ENCODE measurements at places on chromosomes 12 and 14.

DNA sequence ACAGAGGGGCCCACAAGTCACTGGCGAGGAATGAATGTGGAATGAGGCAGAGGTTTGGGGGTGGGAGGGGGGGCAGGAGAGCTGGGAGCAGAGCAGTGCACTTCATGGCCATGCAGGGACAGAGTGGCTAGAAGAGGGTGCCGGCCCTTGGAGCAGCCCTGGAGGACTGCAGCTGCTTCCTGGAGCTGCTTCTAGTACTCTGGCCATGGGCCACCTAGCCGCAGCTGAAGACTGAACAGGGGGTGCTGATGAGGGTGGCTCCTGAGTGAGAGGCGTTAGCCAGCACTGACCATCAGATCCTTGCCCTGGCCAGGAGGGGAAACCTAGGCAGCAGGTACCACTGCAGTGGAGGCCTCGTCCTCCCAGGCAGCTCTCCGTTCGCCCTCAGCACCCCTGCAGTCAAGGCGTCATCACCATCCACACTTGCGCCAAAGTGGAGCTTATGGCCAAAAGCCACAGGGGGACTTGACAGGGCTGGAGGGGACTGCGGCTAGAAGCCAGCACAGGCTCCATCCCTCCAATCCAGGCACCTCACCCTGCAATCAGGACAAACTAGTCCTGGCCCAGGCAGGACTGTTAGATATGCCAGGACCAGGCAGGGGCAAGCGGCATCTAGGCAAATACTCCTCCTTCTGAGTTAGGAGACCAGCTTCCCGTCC is 16.4 kb downstream of the OTUB2 start:
- DNase-seq = no peak

DNA sequence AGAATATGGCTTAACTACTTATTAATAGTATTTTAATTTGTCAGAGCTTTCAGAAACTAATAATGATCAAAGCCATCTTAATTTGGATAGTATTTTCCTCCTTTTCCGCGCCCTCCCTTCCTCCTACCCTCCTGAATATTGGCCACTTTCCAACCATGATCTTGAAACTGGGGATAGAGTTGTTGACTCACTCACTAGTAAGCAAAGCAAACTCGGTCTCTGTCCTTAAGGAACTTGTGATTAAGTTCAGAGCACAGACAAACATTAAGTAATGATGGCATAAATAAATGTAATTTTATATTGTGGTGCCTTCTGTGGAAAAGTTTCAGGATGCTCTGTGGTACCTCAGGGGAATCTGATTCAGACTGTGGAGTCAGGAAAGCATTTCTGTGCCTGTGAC is 75.7 kb downstream of the LRRK2 start:
- no peak for DNase-seq

DNA sequence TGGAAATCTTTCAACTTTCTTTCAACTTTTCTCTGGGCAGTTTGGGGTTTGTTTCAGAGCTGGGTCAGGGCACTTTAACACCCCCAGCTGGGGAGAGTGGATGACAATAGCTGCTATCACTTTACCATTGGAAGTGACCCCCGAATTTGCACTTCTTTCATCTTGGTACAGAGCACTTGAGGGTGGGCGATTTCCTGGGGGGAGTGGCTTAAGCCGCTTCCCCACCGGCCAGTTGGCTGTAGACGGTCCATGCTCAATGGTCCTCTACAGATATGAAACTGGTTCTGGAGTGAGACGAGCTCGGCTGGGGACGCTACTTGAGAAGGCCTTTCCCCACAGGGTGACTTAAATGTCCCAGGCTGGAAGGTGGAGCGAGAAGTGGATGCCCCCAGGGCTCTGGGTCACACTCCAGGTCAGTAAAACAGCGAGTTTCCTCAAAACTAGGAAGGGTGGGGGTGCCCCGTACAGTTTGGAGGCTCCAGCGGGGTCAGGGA is at the start of gene VRTN:
Gene VRTN, plus strand, starts transcription at position 231 of the 494 bp plus-strand sequence. CDS start 8,313 bp downstream, outside the sequence.
- no peak for DNase-seq

DNA sequence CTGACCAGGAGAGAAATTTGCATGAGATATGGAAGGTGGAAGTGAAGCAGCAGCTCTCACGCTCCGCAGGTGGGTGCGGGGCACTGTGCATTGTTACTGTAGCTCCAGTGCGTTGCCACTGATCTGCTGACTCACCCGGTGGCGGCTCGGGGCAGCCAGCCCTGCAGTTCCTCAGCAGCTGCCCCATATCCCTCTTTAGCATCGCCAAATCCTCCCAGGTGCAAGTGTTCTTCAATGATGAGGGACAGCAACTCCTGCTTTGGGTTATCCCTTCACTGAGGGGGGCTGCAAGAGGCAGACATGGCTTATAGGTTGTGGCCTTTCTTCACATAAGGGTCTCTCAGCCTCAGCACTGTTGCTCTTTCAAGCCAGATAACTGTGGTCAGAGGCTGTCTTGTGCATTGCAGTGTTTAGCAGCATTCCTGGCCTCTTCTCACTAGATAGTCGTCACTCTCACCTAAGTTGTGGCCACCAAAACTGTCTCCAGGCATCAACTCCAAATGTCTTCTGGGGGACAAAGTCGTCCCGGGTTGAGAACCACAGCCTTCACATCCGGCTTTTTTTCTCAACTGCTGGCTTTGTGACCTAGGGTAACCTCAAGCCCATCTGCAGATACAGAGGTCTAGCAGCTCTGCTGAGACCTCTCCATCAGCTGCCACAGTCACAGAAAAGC is 180.8 kb downstream of the EFCAB11 start:
- peak; percentile 31 for DNase-seq

- DNase-seq = no peak
These were observed 14.3 kb downstream of the SLC17A8 start for GRCh38 chr12:100371146-100371545.

GRCh38 chr12:57852200-57852599 is 5.7 kb upstream of the CTDSP2 start:
- no peak for DNase-seq

- no peak for DNase-seq
These were observed 353.2 kb downstream of the ZFP36L1 start for GRCh38 chr14:68439676-68440075.

DNA sequence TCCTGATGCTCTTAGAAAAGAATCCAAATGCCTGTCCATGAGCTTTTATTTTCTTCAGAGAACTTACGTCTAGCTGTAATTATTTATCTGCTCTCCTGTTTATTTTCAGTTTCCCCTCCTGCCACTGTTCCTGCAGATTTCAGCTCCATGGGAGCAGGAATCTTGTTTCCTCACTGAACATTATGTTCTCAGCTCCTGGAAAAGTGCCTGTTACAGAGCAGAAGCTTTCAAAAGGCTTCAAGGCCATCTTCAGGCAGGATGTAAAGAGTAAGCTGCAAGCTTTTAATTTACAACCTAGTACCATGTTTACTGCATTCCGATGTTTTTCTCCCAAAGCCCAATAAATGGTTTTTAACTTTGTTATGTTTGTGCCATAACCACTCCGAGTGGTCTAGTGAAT is 98.4 kb upstream of the BTG1 start:
- DNase-seq = no peak

GRCh38 chr14:69713209-69713781 is 53.6 kb upstream of the SRSF5 start:
- no peak for DNase-seq
